Panc1 (cell line): ENCODE measurements at places on chromosomes 5 and 9. TPM values are rescaled to one million over a fixed set of nuclear protein-coding genes. Genes with fewer than 3 reads are reported as not detected.
A peak's percentile ranks its signal among the peaks of the same experiment; 100 is the strongest.

DNA sequence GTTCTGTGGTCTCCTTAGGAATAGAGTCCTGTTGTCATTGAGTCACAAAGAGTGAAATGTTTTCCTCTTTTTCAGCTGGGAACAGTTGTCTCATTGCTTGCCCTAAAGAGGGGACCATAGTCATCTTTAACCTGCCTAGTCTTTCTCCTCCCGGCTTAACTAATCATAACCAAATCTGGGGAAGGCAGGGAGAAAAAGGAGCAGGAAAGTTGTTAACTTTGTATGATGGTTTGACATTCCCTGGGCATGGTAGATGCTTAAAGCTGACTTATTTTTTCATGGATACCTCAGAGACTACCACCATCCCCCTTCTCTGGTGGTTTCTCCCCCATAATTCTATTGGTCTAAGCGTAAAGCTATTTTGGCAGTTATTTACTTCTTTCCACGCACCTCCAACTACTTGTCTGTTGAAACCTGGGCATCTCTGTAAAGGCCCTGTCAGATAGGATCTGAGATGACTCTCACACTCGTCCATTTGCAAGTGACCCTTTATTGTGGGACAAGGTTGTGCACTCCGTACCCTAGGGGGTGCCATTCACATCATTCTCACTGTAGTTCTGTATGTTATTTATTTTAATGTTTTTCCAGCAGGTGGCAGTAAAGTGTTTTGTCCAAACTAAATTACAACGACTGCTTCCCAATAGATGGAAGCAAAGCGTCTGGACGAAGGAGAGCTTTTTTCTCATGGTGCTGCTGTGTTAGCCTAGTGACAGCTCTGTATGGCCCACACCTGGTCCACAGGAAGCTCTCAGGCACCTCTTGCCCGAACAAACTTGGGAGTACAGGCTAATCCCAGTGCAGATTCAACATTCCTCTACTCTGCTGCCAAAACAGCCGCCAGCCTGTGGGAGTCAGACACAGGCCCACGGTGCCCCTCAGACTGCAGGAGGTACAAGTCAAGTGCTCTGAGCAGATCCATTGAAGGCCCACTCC lies 3.0 kb upstream of the FAM13B start:
- DNase-seq = peak; percentile 86

GRCh38 chr9:115035841-115036612 lies 81.9 kb downstream of the TNC start:
- DNase-seq = no peak

GRCh38 chr5:7845557-7845956 lies 5.4 kb downstream of the CFAP90 start:
- DNase-seq = no peak

GRCh38 chr9:90637626-90638025 lies 5.0 kb downstream of the DIRAS2 start:
- no peak for DNase-seq

GRCh38 chr5:159034083-159034824 lies 65.5 kb downstream of the EBF1 start:
- DNase-seq = no peak

- peak; percentile 78 for DNase-seq
These were observed 70.5 kb upstream of the RAI14 start for GRCh38 chr5:34585601-34586104.

- DNase-seq = no peak
These were observed 186.3 kb downstream of the NR3C1 start for GRCh38 chr5:143217065-143217803.

The SHOC1 gene
- 0.10 TPM for total RNA-seq

The C5orf46 gene
- not detected for total RNA-seq

The IFNK gene
- not detected for total RNA-seq

The PAEP gene
- not detected for total RNA-seq

The ARHGEF39 gene
- 34.0 TPM for total RNA-seq

The CENPK gene
- 34.2 TPM for total RNA-seq

The VCAN gene
- 0.72 TPM for total RNA-seq
